ENCODE measurements at places on chromosomes 11 and 22.

DNA sequence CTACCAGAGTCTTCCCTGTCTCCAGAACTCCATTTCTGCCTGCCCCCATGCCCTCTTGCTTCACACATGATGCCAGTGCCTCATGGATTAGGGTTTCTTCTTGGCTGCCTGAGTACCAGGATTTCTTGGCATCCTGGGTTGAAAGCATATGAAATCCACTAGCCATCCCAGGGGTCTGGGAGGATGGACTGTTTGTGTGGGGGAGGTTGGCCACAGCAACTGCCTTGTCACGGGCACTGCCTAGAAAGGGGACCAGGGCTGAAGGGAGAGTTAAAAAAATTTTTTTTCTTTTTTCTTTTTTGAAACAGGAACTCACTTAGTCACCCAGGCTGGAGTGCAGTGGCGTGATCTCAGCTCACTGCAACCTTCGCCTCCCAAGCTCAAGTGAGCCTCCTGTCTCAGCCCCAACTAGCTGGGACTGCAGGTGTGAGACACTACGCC lies 4.2 kb downstream of the USP35 start:
- DNase-seq, result peak; percentile 35

- no peak for DNase-seq
Measured at GRCh38 chr22:38953577-38954413, 3.6 kb upstream of the APOBEC3A start.

DNA sequence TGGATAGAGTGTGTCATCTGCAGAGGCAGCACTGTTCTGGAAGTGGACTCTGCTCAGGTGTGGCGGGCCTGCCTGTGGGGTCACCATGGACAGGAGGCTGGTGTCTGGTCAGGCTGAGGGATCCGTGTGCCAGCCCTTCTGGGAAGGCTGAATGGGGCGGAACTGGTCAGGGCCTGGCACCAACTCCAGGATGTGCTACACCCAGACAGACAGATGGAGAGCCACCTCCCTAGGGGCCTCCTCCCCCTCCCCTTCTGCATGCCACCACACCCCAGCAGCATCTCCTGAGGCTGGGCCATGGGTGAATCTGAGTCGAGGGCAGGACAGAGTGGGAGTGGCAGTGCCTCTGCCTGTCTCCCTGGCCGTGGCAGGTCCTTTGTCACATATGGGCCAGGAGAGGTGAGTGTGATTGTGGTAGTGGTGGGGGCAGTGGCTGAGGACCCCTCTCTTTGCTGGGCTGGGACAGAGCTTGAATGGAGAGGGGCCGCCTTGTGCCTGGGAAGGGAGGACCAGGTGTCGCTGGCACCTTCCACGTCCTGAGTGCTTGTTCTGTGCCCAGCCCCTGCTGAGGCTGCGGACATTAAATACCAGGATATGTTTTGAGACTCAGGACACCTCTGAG lies 29.1 kb downstream of the ST3GAL4 start:
- DNase-seq, result no peak

- no peak for DNase-seq
Measured at GRCh38 chr11:45423036-45423435, 136.9 kb upstream of the SYT13 start.

DNA sequence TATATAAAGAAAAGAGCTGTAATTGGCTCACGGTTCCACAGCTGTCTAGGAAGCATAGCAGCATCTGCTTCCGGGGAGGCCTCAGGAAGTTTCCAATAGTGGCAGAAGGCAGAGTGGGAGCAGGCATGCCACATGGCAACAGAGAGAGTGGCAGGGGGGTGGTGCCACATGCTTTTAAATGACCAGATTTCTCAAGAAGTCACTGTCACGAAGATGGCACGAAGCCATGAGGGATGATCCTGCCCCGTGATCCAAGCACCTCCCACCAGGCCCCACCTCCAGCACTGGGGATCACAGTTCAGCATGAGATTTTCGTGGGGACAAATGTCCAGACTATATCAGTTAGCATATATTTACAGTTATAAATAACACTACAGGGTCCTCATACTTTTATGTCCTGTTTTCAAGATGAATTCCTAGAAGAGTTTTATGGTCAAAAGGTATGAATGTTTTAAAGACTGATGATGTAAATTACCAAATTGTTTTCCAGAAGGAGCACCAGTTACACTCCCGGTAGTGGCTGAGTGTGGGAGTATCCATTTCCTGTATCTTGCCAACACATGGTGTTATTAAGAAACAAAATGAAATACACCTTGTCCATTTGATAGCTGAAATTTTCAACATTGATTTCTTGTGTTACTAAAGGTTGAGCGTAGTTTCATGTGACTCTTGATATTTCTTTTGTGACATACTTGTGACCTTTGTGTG lies 19.2 kb downstream of the FAM118A start:
- no peak for DNase-seq

GRCh38 chr11:105000167-105000566 lies 22.8 kb downstream of the CASP5 start:
- peak; percentile 17 for DNase-seq

- no peak for DNase-seq
Measured at GRCh38 chr22:43520632-43521039, 108.8 kb downstream of the MPPED1 start.

GRCh38 chr22:38733329-38733723 lies 22.5 kb downstream of the SUN2 start:
- DNase-seq, result no peak

DNA sequence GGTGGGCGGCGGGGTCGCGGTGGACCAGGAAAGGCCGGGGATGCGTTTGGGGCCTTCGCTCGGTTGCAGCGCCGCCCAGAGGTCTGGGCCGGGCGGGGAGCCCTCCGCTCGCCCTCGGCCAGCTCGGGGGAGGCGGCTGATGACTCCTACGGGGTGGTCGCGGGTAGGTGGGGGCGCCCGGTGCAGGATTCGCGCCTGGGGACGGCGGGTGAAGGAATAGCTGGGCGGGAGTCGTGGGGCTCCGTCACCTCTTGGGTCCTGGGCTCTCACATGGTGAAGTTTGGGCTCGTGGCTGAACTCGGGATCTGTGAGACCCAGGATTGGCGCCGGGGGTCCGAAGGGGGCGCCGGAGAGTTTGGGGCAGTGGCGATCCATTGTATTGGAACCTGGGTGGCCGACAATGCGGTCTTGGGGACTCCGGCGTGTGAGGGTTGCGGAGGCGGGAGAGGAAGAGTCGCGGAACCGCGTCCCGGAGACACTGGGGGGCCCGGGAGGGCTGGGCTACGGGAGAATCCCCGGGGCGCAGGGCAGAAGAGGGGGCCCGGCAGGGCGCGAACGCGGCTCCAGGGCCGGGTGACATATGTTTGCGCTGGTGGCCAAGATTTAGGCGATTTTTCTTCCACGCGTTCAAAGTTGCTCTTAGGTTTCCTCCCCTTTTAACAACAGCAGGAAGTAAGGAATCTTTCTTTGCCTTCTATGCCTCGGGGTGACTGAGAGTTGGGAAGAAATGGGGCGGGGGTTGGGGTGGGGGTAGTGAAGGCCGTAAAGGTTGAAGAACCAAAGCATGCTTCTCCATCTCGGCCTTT lies 935 bp downstream of the QSER1 start:
- DNase-seq, result peak; percentile 72

- DNase-seq, result peak; percentile 47
Measured at GRCh38 chr11:113401718-113402117, 14.1 kb downstream of the ANKK1 start.

DNA sequence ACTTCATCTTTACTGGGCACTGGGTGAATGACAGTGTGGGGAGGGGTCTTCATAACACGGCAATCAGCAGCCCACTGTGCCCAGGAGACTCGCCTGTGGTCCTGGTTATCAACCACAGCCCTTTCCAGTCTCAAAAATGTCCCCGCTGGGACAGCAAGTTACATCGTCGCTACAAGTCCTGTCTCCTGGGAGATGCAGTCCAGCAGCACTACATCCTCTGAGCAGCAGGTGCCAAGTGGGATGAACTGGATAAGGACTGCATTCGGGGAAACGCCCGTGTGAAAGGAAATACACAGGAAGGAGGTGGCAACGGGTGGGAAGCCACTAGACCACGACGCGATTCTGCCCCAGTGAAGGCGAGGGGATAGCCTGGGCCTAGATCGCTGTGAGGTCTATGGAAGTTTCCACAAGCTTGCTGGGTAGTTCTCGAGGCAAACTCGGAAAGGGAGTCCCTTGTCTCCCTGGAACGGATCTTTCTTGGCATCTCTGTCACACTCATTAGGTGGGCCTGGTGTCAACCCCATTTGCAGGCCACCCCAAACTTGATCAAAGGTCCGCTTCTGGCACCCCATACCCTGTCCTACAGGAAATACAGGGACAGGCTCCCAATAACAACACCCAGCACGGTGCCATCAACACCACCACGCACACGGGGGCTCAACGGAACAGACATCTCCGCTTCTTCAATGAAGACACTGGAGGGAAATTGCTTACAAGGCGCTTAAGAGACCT lies 4.4 kb downstream of the ASCL2 start:
- no peak for DNase-seq

DNA sequence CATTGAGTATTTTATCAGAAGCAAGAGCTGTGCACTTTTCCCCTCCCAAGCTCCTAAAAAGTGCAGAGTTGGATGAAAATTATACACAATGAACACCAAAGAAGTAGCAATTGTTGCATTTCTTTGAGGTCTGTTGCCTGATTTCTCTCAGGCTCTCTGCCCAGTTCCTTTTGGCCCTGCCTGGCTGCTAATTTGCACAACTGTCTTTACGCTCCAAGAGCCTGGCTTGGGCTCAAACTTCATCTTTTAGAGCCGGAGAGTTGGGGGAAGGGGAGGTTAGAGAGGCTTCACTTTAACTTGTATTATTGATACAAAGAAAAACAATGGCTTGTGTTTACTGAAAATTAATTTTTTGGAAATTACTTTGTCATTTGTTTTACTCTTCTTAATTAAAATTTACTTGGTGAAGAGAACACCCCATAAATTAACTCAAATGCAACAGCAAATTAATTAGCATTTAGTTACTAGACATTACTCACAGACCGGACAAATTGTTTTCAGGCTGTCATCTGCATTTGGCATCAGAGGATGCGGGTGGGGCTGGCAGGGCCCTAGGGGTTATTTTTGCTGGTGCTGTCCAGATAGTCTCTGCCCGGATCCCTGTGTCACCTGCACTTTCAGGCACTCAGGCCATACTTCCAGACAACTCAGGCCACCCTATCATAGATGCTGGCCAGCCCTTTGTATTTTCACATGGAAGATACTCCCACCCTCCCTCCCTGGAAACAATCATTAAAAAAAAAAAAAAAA lies 407.3 kb downstream of the NXPE2 start:
- DNase-seq, result no peak

DNA sequence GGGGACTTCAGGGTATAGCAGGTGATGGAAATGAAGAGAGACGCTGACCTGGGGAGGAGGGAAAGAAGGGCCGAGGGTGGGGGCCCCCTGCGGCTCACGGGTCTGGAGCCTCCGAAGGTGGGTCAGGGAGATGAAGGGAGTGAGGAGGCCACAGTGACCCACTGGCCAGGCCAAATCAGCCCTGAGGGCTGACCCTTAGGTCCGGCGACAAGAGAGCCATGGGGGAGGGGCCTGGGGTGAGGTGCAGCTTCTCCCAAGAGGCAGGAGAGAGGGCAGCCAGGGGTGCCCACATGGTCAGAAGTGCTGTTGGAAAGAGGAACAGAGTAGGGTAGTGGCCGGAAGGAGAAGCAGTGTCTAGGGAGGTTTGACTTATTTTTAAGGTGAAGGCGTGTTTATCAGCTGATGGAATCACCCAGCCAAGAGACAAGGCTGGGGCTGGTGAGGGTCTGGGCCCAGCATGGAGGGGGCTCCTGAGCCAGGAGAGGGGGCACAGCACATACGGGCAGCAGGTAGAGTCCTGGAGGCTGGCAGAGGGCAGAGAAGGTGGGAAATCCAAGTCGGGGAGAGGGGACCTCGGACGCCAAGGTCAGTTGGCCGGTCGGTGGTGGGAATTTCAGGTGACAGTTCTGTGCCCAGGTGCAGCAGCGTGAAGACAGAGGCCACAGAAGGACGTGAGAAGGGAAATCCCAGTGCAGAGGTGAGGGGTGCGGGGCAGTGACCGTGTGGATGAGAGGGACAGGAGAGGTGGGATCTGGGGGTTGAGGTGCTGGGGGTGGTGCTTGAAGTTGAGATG lies 49.0 kb downstream of the LINC01488 start:
- no peak for DNase-seq

- DNase-seq, result no peak
Measured at GRCh38 chr11:117187428-117187798, 8.9 kb downstream of the SIDT2 start.

DNA sequence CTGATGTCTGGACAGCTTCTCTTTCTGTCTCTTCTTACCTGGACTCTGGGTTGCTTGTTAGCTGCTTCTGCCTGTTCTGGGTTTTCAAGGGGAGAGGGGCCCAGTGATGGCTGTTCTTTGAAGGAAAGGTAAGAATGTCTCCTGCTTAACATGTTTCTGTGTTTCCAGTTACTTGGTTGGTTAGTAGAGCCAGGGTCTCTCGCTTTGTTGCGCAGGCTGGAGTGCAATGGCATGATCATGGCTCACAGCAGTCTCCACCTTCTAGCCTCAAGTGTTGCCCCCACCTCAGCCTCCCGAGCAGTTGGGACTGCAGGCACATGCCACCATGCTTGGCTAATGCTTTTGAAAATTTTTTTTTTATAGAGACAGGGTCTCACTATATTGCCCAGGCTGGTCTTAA lies 126.6 kb downstream of the BCR start:
- no peak for DNase-seq

GRCh38 chr22:33983558-33983957 lies 63.3 kb upstream of the LARGE1 start:
- no peak for DNase-seq

DNA sequence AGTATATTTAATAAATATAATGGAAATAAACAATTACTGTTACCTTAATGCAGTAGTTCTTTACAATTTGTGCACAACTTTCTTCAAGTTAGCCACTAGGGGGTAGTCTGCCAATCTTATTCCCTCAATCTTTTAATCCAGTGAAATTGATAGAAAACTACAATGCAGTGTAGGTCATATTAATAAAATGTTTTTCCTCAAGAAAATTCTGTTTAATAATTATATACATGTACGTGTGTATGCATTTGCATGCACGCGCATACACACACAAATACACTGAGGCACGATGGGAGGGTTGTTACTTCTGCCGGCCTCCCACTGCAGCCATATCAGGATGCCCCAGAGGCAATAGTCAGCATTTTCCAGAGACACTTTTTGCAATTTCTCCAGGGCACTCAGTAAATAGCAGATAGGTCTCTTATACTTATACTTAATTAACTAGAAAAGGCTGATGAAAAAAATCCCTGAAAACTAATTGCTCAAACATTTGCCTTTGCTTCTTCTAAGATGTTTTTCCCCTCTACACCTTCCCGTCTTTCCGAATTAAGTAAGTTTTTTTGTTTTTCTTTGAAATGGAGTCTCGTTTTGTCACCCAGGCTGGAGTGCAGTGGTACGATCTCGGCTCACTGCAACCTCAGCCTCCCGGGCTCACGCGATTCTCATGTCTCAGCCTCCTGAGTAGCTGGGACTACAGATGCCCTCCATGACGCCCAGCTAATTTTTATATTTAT lies 3.1 kb downstream of the GAB2 start:
- DNase-seq, result peak; percentile 48

DNA sequence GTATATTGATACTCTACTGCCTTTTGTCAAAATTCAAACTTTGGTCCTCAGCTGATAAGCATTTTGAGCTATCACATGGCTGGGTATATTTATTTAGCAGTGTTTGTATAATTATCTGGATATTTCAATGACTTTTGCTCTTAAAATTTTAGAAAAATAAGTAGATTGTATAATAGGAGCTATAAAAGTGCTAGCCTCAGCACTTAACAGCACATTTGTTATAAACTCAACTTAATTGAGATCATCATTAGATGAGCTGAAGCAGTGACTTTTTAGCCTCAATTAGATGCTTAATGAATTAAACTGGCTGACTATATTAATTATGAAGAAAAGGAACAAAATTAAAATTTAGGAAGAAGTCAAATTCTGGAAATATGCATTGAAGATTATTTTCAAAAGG lies 429.9 kb downstream of the DYNC2H1 start:
- no peak for DNase-seq
